ENCODE measurements at places on chromosomes 13 and 19.

DNA sequence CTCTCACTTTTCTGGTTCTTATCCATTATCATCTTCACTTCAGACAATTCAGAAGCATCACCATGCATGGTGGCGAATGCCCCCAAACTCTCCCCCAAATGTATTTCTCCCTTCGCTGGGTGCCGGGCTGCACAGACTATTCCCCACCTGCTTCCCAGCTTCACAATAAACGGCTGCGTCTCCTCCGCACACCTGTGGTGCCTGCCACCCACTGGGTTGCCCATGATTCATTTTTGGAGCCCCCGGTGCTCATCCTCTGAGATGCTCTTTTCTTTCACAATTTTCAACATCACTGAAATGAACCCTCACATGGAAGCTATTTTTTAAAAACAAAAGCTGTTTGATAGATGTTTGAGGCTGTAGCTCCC is 2.8 kb upstream of the F10 start:
- DNase-seq = no peak

- peak; percentile 85 for DNase-seq
Observed at GRCh38 chr19:7858109-7858770, 15.9 kb downstream of the PRR36 start.

DNA sequence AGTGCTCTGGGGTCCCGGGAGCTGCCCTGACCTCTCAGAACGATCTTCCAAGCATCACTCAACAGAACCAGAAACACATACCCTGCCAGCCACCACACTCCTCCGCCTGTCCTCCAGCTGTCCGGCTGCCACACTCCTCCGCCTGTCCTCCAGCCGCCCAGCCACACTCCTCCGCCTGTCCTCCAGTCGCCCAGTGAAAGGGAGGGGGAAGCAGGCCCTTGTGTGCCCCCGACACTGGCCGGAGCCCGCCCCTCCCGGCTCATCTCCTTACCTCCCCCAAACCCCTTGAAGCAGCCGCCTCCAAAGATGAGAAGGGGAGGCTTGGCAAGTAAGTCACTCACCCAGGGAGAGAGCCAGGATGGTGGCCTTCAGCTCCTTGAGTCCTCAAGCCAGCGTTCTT is 40.2 kb downstream of the STK24 start:
- no peak for DNase-seq

DNA sequence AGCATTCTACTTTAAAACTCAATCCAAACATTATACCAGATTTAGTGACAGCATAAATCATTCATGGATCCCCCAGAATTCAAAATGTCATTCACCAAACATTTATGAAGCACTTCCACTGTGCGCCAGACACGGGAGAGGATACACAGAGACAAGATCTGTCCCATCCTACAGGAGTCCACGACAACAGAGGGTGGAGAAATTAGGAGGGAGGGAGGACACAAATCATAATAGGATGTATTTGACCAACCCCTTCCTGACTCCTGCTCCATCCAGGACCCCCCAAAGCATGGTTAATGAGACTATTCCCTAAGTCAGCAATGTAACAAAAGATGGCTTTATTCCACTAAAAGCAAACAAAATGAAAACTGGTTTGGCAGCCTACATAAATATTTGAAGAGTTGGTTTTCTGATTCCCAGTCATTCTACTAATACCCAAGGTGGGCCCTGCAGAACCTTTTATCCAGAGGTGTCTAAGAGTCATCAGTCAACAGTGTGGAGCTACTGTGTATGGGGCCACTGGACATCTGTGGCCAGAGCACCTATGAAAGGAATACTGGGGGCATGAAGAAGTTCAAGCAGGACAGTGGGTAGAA is 62.8 kb upstream of the DOCK9 start:
- no peak for DNase-seq

DNA sequence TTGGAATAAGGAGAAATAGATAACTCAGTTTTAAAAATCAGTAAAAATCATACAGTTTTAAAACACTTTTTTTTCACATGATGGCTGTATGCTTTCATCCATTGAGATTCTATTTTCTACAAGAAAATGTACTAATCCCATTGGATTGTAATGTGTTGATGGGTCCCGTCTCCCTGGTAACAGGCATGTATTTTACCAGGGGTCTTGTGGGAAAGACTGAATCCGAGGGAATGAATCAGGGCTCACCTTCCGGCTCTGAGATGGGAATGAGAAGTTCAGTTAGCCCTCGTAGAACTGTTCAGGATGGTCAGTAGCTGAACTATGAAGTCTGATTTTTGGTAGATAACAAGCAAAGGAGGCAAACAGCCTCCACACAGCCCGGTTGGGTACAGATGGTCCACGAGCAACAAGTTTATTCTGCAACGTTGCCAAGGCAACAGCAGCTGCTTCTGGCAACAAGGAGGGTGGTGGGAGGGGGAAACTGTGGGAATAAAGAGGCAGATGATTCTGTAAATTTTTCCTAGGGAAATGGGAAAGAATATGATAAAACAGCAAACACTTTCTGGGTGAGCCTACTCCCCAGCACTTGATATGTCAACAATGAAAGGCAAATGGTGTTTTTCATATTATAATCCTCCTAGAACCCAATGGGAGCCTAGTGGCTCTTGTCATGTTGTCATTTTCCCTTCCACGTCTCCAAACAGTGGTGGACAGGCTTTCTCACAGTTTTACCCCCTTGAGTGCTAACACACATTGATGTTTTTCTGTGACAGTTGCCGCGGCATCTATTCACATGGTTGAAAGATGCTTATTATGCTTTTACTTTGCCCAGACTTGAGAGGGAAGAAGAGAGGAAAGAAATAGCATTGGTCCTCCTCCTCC is 12.4 kb upstream of the SIAH3 start:
- peak; percentile 37 for DNase-seq

- peak; percentile 38 for DNase-seq
Observed at GRCh38 chr19:43438291-43439031, 23.8 kb downstream of the TEX101 start.

GRCh38 chr19:53076984-53077383 is 26.2 kb downstream of the ZNF160 start:
- peak; percentile 83 for DNase-seq

GRCh38 chr13:111627596-111627995 is 307.2 kb downstream of the TEX29 start:
- no peak for DNase-seq

Data from glutamatergic neuron (in vitro differentiated cells).